ENCODE measurements at places on chromosomes 5 and 9.

- no peak for DNase-seq
These were observed 6.8 kb upstream of the RECK start for GRCh38 chr9:36029765-36030528.

- DNase-seq, result no peak
These were observed 25.9 kb upstream of the PTAR1 start for GRCh38 chr9:69785757-69786156.

- DNase-seq, result peak; percentile 56
These were observed 42.8 kb downstream of the WDR41 start for GRCh38 chr5:77449277-77449676.

- peak; percentile 34 for DNase-seq
These were observed 158.0 kb downstream of the DEPDC1B start for GRCh38 chr5:60541980-60542379.

DNA sequence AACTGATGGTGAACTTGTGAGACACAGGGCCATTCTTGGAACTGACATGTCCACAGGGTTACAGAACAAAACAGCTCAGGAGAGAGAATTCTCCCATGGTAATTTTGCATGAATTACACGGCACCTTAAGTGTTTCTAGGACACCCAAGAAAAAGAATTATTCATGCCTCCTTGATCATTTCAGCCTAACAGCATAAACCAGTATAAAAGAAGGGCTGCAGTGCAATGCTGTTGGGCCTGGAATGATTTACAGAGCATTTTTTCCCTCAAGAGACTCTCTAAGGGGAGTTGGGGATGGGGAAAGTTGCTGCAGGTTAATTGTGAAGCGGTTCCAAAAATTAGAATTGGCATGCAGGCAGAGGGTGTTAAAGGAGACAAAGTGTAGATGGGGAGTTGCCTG is 136.4 kb upstream of the FBXL7 start:
- peak; percentile 12 for DNase-seq

- no peak for DNase-seq
These were observed 30.4 kb upstream of the UBTD2 start for GRCh38 chr5:172313915-172314314.

DNA sequence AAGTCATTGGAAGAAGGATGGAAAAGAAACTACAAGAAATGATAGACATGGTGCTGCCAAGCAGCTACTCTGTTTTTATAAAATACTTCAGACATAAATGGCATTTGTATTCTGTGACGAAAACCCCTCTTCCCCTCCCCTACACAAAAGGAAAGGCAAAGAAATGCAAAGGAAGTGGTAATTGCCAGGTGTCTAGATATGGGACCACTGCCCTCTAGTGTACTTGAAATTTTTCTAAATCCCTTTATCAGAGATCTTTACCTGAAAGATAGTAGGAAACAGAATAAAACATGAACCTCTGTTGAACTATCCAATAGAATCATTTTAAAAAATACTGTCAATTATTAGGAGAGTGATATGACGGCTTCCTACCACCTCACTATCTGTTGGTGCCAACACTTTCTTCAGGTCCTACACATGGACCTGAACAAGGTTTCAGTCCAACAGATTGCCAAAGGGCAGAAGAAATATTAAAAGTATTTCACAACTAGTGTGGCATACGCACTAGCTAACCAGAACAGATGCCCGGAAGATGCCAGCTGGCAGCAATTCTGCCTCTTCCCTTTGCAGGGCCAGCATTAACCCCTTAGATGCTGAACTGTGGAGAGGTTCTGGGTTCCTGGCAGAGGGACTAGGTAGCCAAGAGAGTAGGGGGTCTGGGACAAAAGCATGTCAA is 104.1 kb downstream of the TSSK1B start:
- DNase-seq, result peak; percentile 46

GRCh38 chr5:101326766-101327165 is 423.7 kb upstream of the ST8SIA4 start:
- no peak for DNase-seq

DNA sequence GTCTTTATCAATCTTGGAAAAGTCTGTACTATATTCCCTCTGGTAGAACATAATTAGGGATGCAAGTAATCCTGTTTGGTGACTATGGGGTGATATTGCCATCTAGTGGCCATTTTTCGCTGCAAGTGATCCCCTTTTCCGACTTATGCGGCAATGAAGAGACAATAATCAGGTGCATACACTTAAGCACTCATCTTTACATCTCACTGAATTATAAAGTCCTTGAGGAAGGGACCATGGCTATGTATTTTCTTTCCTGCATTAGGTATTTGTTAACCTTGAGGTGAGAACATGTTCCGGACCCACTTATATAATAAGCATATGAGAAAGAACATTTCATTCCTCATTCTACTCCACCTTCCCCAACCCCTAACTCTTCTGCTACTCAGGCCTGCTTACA is 19.6 kb upstream of the LIX1 start:
- DNase-seq, result peak; percentile 90

GRCh38 chr5:32583582-32584232 is 1.6 kb upstream of the SUB1 start:
- no peak for DNase-seq

DNA sequence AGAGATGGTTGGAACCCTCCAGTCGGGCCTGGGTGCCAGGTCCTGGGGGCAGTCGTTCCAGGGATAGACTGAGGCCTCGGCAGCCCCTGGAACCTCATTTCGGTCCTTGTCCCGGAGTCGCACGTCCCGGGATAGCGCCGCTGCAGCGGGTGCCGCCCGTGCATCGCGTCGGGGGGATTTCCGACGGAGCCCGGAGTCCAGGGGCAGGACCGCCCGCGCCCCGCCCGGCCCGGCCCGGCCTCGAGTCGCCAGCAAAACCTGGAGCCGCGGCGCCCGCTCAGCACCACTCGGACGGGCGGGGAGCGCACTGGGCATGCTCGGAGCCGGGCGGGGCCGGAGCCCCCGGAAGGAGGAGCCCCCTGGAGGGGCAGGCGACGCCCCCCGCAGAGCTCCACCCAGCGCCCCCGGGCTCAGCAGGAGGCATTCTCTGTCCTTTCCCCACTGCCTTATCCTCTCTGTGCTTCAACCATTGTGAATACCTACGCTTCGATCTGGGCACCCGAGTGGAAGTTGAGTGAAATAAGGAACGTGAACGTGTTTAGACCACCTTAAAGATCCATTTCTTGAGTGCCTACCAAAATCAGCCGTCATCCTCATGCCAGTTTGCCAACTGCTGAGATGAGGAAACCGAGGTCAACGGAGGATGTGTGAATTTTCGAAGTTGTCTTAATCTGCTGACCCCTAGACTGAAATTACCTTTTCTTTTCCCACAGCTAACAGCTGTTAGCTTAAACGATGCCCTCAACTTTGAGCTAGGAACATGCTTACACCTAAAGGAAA is 1.7 kb upstream of the PTPN3 start:
- no peak for DNase-seq

DNA sequence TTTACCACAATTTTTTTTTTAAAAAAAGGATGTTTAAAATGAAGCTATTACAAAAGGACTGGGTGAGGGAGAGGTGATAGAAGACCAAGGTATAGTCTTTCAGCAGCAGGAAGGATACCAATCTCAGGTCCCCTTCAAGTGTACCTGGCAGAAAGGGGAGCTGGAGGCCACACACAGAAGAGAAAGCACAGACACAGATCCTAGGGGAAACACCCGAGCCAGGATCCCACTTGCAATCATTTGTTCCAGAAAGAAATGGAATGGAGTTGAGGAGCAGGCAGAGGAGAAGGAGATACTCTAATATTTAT is 5.6 kb downstream of the GNPDA1 start:
- no peak for DNase-seq
